ENCODE measurements at places on chromosomes 2 and 18.

- no peak for DNase-seq
Measured at GRCh38 chr18:39497821-39498220, 1932.2 kb upstream of the CELF4 start.

DNA sequence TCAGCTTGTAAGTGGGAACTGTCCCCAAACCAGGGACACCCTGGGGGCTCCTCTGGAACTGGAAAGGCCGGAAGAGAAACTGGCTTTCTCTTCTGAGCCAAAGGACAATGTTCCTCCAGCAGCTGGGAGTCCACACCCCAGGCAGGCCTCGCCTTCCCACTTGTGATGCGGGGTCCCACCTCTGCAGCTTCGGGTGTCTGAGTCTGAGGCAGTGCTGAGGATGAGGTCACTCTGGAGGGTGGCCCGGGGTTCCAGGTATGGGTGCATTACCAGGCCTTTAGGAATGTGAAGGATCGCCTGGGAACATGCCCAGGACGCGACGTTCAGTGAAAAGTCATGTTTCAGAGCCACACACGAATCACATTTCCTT is 18.2 kb upstream of the BOK start:
- no peak for DNase-seq

DNA sequence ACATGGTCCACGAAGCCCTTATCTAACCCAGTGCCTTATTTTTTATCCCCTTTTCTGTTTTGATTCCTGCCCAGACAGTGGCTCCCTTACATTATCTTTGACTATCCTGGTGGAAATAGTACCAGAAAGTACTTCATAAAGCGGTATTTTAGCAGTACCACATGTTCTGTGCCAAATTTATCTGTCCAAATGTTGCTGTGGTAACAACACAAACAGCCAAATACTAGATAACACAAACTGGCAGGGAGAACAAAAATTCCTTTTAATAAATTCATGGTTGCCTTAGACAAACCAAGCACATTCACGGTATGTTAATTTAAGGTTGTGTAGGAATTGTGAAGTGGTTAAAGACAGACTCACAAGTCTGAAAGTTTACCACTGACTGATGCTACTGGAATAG is 187.9 kb upstream of the LHCGR start:
- no peak for DNase-seq

DNA sequence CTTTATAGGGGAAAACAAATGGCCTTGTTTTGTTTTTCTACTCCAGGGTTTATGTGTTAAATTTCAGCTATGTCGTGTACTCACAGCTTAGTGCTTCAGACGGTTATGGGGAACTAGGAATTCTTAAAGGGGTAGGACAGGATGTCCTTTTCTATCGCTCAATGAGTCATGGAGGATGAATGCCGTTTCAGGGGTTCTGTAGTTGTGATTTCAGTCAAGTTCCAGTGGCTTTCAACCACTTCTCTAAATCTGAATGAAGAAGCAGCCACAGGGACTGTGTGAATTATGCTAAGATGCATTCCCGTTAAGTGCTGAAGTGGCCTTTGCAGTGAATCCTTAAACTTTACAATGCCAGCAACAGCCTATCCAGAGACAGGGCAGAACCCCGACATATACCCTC is 1231.7 kb upstream of the ZEB2 start:
- no peak for DNase-seq

DNA sequence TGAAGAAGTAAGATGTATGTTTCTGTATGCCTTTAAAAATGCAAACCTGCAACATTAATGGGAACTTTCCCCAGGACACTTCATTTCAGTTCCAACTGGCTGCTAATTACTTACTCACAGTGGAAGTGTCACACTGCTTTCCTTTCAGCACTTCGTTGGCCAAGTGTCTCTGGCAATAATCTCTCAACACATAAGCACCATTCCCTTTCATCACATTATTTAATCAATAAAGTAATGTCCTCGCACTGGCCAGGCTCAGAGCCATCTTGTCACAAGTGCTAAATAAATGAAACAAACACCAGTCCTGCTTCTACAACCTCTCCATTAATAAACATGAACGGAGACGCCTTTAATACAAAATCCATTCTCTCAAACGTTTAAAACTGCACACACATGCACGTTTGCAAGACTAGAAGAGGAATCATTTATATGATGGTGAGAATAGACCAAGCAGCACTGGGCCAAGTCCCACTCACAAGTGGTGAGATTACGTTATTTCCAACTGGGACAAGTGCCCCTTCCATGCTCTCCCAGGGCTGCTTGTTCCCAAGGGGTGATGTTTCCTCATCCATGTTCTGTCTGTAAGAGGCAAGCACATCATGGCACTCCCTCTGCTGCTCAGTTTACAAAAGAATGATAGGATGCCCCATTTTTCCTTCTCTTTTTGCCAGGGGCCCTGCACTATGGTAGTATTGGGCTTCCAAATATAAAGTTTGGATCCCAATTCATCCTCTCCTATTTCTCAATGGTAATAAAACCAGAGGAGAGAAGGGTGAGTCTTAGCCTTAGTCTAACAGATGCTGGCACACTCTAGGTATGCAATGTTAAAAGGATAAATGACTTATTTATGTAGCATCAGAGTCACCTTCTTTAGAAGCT is 56.8 kb upstream of the ETAA1 start:
- no peak for DNase-seq

DNA sequence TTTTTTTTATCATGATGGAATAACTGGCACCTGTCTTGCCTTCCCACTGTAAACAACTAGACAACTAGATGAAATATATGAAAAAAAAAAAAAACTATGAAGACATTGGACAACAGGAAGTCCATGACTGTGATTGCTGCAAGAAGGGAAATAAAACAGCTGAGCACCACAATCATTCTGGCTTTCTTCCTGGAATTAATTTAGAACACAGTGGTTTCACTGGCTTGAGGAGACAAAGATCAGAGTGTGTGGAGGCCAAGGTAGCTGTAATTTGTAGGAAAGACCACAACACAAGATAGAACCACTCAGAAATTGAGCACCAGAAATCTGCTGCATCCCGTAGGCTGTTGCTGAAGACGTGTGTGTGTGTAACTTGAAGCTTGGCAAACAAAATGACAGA is 121.1 kb upstream of the PID1 start:
- no peak for DNase-seq

GRCh38 chr18:48442761-48443160 is 33.6 kb upstream of the ZBTB7C start:
- no peak for DNase-seq

DNA sequence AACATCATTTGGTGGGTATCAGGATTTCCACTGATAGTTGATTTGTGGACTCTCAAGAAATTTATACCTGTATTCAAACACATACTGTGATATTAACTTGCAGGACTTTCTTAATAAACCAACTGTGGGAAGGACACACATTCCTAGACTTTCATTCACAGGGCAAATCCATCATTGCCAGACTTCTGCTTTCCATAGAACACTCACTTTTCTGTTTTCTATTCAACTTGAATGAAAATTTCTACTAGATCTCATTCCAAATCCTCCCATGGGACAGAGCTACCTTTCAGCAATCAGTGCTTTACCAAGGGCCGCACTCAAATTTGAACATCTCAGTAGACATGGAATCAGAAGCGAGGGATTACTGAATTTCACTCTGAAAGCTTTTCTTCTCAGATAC is 612.5 kb downstream of the IRS1 start:
- no peak for DNase-seq

- no peak for DNase-seq
Measured at GRCh38 chr18:67778016-67778415, 261.5 kb upstream of the DSEL start.

GRCh38 chr18:68494802-68495581 is 219.9 kb downstream of the TMX3 start:
- no peak for DNase-seq

Data from activated T-helper 1 cell treated with anti-CD3 and anti-CD28 coated beads, Interleukin-2, amount 50 U/mL, for 16 hours (primary cell).